ENCODE measurements at places on chromosomes 16 and 17.

- DNase-seq = no peak
These were observed 22.1 kb downstream of the PMFBP1 start for GRCh38 chr16:72149676-72150464.

- no peak for DNase-seq
These were observed 2.7 kb upstream of the CES1 start for GRCh38 chr16:55835581-55835980.

DNA sequence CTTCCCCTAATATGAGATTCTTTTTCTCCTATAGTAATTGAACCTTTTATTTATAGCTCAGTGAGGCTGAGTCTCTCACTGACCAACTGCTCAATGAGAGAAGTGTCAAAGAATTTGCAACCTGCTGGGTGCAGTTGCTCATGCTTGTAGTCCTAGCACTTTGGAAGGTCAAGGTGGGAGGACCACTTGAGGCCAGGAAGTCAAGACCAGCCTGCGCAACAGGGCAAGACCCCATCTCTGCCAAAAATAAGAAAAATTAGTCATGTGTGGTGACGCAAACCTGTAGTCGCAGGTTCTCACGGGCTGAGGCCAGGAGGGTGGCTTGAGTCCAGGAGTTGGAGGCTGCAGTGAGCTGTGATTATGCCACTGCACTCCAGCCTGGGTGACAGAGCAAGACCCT is 30.9 kb upstream of the CRYBA1 start:
- DNase-seq = no peak

- DNase-seq = no peak
These were observed 42.3 kb downstream of the BPTF start for GRCh38 chr17:67867591-67867990.

- no peak for DNase-seq
These were observed 102.0 kb upstream of the CDH5 start for GRCh38 chr16:66264311-66265047.

- no peak for DNase-seq
These were observed 40.8 kb downstream of the SLFN12L start for GRCh38 chr17:35496451-35497290.

DNA sequence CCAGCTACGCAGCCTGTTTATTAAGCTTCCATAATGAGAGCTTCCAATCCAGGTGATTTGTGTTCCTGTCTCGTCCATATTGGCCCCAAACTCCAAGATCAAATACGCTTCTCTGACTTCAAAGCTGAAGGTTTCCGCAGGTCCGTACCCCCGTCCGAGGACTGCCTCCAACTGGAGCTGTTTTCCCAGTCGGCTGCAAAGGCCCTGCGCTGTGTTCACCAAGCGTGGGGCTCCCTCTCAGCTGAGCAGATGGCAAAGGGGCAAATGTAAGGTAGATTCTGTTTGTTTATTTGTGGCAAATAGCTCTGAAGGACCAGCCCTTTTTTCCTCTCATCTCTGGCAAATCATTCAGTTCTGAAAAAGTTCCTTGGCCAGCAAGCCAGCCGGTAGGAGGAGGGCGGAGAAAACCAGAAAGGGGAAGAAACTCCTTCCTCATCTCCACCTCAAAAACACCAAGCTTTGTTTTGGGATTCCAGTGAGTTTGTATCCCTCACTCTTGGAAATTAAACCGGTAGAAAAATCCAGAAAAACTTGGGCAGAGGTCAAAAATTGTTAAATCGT is 35.2 kb downstream of the NXN start:
- no peak for DNase-seq

GRCh38 chr16:67764158-67764667 is 42.1 kb downstream of the RANBP10 start:
- no peak for DNase-seq

GRCh38 chr17:63476459-63476853 is 405 bp upstream of the ACE start:
- no peak for DNase-seq

DNA sequence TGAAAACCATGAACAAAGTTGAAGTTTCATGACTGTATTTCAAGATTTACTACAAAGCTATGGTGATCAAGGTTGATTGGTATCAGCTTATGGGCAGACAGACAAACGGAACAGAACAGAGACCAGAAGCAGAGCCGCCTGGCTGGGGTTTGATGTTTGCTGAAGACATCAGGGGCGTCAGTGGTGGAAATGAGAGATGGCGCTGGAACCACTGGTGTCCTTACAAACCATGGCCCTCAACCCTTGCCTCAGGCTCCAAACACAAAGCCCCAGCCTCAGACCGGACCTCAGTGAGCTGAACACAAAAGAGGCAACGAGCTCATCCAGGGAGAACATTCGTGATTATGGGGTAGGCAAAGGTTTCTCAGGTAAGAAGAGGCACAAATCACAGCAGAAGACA is 113.0 kb upstream of the METRNL start:
- no peak for DNase-seq

DNA sequence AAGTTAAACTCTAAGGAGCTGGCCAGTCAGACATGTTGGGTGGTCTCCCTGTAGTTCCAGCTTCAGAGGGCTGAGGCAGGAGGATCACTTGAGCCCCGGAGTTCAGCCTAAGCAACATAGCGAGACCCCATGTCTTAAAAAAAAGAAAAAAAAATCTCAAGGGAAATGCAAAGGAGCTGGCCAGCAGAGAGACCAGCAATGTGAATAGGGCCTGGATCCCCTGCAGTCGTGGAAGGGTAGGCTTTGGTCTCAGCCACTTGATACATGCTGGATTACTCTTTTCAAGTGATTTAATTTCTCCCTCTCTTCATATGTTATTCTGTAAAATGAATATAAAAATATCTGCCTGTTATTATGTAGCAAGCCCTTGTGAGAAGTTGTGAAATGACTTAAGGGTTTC is 207.7 kb downstream of the SPECC1 start:
- no peak for DNase-seq

DNA sequence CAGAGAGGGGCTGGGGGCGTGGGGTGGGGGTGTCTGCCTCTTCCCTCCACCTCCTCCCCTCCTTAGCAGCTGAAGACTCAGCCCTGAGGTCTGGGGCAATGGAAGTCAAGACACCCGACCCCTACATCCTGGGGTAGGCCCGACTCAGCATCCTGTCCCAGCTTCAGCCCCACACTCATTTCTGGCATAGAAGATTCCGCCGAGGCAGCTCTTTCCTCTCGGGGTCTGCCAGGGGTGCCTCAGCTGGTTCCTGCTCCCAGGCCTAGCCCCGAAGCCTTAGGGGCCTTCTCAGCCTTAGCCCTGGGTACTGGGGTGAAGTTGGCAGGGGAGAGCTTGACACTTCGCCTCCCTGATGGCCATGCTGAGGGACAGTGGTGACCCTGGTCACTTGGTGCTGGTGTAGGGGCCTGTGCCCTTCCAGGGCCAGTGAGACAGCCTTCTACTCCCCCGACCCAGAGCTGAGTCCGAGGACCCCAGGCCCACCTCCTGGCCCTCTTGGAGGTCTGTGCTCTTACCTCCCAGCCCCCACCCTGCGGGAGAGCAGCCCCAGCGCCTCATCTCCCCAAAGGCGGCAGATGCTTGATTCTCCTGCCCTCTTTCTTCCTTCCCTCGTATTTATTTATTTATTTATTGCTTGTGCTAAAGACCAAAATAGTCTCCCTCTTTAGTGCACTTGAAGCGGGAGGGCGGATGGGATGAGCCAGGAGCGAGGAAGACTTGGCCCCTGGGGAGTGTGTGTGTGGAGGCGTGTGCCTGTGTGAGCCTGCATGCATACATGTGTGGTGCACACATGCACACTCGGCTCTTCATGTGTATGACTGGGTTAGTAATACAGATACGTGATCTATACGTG is 42.5 kb downstream of the KCNJ12 start:
- no peak for DNase-seq

- DNase-seq = no peak
These were observed 320.1 kb downstream of the CBLN1 start for GRCh38 chr16:48961546-48961945.
